AG09309 (cell line): ENCODE measurements at places on chromosomes 1 and 21.

- no peak for DNase-seq
Measured at GRCh38 chr1:154818911-154819310, 51.2 kb downstream of the KCNN3 start.

DNA sequence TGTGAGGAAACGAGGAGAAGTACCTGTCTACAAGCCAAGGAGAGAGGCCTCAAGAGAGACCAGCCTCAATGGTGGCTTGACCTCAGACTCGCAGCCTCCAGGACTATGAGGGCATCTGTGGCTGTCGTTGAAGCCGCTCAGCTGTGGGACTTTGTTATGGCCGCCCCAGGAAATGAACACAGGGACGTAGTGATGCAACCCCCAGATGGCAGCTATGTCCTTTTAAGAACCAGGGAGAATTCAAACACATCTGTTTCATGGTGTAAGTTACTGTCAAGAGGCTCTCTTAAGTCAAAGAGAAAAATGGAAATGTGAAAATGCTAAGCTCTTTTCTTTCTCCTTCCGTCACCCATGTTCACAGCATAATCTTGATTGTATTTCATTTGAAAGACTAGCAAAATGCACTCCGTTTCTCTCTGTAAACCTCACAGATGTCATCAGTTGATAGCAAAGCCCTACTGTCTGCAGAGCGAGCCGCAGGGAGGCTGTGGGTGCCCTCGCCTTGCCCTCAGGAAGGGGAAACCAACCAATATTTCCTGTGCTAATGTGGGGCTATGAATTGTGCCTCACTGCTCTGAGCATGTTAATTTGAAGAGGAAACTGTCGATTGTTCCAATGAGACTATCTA, 21.3 kb downstream of the UBASH3A start:
- no peak for DNase-seq

DNA sequence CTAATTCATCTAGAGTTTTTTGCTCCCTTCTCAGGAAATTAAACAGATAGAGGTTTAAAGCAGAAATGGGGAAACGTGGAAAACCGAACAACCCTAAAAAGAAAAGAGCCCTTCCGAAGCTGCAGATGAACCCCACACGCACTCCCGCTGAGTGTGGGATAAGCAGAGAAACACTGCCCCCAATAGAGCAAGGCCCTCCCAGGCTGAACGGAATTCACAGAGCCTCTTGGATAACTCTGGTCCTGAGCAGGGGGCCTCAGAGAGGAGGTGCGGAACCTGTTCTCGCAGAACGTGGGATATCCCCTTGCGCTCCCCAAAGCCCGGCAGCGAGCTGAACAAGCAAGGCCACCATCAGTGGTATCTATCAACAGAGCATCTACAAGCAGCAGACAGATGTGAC, 44.9 kb downstream of the SSBP3 start:
- DNase-seq = no peak

DNA sequence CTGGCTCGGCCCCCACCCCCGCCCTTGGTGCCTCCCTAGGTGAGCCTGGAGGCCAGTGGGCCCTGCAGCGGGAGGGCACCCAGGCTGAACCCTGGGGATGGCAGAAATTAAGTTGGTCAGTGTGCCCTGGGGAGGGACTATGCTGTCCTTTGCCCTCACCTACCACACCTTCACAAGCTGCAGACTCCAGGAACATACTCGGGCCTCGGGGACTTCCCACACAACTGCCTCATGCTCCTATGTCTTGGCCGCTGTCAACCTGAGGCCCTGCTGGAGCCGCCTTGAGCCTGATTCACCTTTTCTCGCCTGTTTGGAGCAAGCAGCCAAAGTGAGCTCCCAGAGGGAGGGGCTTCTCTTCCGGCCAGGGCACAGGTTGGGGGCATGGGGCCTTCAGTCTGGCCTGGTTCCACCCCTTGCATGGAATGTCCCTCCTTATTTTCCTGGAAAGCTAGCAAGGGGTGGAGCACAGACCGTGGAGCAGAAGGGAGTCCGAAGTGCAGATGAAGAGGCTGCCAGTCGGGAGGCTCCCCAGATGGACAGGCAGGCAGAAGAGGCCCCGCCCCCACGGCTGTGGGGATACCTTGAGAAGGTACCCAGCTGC, 24.7 kb downstream of the KNCN start:
- no peak for DNase-seq

GRCh38 chr1:243730487-243731150, 119.4 kb downstream of the AKT3 start:
- DNase-seq = no peak

DNA sequence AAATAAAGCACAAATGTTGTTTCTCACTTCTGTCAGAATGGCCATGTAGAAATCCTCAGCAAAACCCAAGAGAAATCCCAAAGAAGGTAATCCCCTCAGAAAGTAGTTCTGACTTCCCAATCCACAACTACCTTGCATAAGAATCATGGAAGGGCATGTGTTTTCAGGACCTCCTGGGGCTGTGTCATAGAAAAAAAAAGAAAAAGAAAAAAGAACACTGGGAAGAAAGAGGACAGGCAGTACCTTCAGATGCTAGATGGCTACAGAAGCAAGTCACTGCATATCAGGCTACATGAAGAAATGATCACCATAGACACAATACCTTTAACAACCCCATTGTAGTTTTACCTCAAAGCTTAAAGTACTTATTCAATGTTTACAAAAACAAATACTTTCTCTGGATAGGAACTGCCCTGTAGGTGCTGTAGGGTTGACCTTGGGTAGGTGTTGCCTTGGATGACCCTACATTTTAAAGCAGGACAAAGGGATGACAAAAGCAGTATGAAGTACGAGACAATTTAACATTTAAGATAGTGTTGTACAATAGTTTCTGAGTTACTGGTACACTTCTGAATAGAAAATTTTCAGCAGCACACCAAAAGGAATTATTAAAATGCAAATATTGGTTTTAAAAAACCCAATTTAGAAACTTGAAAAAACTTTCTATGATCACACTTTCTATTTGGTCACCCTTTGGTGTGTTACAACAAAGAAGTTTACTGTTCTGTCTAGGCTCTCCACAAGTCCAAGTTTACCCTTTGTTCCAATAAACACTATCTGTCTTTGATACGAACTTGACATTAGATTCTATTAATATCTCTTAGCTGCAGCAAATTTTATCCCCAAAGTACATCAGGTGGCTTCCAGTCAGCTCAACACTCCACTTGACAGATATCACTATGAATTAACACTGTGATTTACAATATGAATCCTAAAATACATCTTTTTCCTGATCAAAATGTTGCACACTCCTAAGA, 5.0 kb downstream of the TRIT1 start:
- DNase-seq = no peak

GRCh38 chr1:16022393-16022792, 557 bp downstream of the CLCNKA start:
- no peak for DNase-seq

GRCh38 chr1:47931395-47931794, 65.8 kb downstream of the TRABD2B start:
- no peak for DNase-seq

DNA sequence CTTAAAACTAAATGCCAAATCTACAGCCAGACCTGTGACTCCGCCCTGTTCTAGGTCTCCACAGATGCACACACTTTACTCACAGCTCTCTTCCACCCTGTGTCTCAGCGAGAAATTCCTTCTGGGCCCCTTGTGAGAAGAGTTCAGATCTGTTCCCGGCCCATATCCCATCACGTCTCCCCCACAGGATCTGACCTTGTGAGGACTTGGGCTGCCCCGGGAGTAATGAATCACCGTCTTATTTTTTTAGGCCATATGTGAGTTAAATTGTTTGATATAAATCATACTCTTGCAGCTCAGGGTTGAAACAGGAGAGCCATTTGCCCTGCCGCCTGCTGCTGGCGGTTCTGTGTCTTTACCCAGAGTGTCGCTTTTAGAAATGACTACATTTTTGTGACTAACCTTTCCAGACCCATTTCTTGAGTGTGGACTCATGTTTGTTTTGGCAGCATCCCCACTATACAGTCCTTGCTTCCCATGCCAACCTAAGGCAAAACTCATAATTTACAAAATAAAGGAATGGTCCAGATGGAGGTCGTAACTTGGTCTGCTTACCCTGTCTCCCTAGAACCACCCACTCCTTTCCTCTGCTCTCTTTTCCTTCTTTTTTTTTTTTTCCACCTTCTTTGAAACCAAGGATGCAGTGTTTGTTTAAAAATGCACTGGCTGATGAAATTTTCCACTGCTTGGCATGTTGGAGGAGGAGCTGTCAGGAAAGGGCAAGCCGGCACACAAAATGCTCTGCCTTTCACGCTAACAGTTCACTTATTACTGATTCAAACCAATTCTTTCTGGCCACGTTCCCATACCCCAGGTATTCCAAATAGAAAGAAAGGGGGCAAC, 98.0 kb upstream of the C1orf105 start:
- peak; percentile 71 for DNase-seq

DNA sequence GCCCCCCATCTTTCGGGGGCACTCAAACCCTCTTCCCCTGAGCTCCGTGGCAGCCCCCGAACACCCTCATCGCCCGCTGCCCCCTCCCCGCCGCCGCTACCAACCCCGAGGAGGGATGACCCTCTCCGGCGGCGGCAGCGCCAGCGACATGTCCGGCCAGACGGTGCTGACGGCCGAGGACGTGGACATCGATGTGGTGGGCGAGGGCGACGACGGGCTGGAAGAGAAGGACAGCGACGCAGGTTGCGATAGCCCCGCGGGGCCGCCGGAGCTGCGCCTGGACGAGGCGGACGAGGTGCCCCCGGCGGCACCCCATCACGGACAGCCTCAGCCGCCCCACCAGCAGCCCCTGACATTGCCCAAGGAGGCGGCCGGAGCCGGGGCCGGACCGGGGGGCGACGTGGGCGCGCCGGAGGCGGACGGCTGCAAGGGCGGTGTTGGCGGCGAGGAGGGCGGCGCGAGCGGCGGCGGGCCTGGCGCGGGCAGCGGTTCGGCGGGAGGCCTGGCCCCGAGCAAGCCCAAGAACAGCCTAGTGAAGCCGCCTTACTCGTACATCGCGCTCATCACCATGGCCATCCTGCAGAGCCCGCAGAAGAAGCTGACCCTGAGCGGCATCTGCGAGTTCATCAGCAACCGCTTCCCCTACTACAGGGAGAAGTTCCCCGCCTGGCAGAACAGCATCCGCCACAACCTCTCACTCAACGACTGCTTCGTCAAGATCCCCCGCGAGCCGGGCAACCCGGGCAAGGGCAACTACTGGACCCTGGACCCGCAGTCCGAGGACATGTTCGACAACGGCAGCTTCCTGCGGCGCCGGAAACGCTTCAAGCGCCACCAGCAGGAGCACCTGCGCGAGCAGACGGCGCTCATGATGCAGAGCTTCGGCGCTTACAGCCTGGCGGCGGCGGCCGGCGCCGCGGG, 837 bp downstream of the FOXD3 start:
- DNase-seq = no peak

DNA sequence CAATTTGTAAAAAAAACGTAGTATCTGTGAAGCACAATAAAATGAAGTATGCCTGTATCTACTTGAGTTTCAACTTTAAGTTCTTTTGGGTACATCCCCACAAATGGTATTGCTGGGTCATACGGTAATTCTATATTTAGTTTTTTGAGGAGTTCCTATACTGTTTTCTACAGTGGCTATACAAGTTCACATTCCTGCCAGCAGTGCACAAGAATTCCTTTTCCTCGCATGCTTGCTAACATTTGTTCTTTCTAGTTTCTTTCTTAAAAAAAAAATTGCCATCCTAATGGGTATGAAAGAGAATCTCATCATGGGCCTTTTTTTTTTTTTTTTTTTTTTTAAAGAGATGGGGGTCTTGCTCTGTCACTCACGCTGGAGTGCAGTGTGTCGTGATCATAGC, 41.9 kb downstream of the UCK2 start:
- DNase-seq = no peak

- no peak for DNase-seq
Measured at GRCh38 chr1:57503337-57503736, 79.5 kb upstream of the DAB1 start.

GRCh38 chr21:35014302-35015041, 34.6 kb downstream of the RUNX1 start:
- DNase-seq = no peak

- DNase-seq = no peak
Measured at GRCh38 chr1:5532811-5533210, 459.4 kb downstream of the NPHP4 start.

DNA sequence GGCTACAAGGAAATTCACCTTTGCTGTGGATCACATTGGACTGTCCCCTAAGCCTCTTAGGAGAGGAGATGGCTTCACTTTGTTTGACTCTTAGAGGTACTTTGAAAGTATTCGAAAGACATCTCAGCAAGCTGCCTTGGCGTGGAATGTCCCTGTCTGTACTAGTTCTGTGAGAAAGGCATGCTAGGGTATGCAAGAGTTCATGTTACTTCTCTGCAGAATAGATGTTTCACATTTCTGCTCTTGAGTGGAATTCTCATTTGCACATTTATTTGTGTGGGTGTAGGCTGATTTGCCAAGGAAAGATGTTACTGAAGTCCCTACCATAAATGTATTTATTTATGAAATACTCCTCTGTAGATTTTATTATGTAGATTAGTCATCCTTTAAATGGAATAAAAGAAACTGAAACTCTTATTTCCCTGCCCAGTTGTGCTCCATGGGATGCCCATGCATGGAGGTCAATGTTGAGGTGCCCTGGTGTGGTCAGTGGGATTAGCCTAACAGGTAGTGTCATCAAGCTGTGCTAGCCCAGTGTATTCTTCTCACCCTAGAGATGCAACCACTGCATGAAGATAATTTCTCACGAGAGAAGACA, 13.8 kb downstream of the MIA3 start:
- DNase-seq = no peak

DNA sequence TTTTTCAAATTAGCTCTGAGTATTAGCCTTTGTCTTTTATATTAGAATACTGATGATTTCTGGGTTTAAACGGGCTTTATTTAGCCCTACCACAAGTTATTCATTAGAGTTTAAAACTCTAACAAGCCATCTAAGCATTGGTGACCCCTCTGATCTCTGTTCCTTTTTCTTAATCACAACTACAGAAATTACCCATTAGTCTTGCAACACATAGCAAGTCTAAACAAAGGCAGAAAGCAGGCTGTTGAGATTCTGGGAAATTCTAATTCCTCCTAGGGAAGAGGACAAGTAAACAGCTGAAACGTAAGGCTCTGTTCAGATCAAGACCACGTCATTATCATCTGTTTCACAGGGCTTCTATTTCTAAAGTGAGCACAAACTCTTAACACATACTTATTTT, 491.2 kb upstream of the ZRANB2 start:
- no peak for DNase-seq

DNA sequence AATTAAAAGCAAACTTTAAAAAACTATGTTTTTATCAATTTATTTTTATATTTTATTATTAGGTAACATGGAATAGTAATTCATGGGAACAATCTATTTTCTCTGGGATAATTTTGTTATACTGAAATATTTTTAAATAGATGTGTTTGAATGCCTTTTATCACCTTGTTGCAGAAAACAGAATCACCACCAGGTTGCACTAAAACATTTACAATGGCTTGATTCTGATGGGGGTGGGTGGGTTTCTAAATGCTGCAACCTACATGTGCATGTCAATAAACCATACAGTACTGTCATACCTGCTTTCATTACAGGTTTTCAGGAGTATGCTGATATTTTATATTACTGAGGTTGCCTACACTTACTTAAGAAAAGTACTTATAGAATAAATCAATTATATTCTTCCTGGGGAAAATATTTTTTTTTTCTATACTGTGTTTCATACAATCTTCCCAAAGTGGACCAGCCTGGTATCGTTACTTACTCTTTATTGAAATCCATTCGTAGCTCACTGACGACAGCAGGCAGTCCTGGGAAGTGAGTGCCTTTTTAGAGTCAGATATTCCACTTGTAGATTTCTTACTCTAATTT, 132.8 kb downstream of the PTPRC start:
- no peak for DNase-seq

GRCh38 chr1:205916541-205916940, 26.7 kb downstream of the SLC26A9 start:
- no peak for DNase-seq

- no peak for DNase-seq
Measured at GRCh38 chr1:165403835-165404482, 41.0 kb downstream of the RXRG start.

- no peak for DNase-seq
Measured at GRCh38 chr1:228224198-228225164, 16.6 kb downstream of the OBSCN start.
